ENCODE measurements at places on chromosomes 6 and 20. TPM values are rescaled to one million over a fixed set of nuclear protein-coding genes. Genes with fewer than 3 reads are reported as not detected.
A peak's percentile ranks its signal among the peaks of the same experiment; 100 is the strongest.

Gene SAMD10
- 5.7 TPM for total RNA-seq

DNA sequence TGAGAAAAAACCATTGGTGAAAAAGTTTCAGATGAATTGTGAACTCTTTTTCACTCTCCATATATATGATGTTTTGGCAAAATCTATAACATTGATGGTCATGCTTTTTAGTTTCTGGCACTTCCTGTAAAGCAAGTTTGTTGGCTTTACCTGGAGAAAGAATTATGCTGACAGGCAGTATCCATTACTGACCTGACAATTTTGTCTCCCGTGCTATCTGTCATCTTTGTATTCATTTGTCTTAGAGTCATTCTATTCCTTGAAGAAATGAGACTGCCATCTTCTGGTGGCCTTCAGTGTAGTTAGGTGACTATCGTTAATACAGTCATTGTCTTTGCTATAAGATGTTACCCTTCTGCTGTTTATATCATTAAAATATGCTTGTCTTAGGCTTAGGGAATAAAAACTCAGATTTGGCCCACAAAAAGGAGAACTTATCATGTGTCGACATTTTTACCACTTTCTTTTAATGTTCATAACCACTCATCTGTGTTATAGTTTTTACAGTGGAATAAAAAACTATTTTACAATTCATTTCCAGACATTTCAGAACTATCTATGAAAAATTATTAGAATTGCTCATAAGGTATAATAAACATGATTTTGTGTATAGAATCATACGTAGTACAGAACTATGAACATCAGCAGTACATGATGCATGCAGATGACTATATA lies 707.0 kb downstream of the EPM2A start:
- DNase-seq: no peak

GRCh38 chr6:81997090-81997926 lies 244.8 kb upstream of the TENT5A start:
- no peak for DNase-seq

- DNase-seq: peak; percentile 42
Measured at GRCh38 chr6:52557389-52558265, 19.2 kb downstream of the TRAM2 start.

DNA sequence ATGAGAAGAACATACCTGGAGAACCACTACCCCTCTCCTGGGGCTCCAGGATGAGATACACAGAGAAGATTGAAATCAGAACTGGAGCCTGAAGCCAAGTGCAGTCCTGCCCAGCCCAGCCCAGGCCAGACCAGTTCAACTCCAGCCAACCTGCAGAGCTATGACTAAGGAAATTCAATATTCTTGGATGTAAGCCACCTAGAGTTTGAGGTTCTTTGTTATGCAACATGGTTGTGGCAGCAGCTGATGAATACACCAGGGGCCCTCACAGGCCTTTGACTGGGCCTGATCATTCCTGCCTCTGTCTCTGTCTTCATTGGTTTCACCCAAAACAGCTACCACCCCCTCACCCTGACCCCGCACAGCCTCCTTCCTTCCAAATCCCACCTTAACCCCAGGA lies 167.8 kb downstream of the LRFN2 start:
- peak; percentile 41 for DNase-seq

Gene DPM1
- 64.0 TPM for total RNA-seq

Gene SIRPB1
- 1.0 TPM for total RNA-seq

Gene BNIP5
- not detected for total RNA-seq

DNA sequence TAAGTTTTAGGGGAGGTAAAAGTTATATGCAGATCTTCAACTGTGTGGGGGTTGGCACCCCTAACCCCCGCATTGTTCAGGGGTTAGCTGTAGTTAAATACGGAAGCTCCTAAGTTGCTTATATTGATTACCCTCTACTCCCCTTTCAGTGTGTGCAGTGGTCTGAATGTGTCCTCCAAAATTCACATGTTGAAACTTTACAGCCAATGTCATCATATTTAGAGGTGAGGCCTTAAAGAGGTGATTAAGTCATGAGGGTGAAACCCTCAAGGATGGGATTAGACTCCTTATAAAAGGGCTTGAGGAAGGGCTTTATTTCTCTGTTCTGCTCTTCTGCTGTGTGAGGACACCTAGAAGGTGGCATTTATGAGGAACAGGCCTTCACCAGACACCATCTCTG lies 22.3 kb downstream of the TULP4 start:
- DNase-seq: no peak

DNA sequence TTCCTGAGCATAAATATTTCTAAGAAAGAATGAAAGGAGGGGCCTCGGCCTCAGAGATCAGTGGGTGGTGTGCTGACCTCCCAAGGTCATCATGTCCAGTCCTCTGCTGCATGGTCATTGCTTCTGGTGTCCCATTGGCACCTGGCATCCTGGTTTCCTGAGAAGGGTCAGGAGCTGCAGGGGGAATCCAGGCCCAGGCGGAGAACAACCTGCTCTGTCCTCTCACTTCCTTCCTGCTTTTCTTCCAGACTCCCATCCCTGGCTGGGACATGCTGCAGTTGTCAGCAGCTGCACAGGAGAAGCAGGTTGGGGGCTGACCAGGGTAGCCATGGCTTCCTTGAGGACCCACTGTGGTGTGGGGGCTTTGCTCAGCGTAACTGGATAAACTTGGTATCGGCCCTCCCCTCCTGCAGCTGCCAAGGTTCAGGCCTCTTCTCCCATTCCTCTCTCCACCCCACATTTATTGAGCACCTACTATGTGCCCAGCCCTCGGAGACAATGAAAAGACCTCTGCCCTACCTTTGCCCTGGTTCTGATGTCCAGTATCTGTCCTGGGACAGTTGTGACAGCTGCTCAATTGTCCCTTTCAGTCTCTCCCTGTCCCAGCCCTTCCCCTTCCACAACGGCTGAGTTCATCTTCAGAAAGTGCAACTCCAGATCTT lies 155.2 kb downstream of the CEBPB start:
- no peak for DNase-seq

GRCh38 chr6:11141295-11141694 lies 29.8 kb upstream of the ERVFRD-1 start:
- DNase-seq: no peak

DNA sequence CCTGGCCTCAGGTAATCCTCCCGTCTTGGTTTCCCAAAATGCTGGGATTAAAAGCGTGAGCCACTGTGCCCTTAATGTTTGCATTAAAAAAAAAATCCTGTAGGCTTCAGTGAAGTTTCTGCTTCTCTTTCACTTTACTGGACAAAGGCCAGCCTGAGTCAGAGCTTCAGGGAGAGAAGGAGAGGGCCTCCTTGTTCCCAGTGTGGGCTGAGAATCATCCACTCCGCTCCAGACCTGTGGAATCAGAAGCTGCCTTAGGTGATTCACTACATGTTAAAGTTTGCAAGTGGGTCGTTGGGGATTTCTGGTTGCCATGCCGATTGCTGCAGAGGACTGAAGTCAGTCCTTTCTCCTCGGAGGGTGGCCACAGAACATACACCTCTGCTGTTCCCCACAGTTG lies 113.3 kb upstream of the EEF1E1 start:
- DNase-seq: no peak

DNA sequence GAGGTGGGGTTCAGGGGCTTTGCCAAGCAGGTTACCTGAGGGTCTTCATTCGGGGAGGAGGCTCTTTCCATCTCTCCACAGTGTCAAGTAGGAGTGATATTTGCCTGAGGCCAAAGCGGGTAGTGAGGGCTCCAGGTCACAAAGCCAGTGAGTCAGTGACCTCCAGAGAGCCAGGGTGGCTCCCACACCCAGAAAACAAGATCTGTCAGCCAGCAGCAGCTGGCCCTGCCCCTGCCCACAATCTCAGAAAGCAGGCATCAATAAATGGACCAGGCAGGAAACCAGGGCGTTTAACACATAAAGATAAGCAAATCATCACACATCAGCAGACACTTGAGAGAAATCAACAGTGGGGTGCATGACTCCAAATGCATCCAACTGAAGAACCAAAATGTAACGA lies 250.8 kb downstream of the CDH26 start:
- no peak for DNase-seq

Gene BTN1A1
- 0.15 TPM for total RNA-seq

Gene UBE2J1
- total RNA-seq: 13.1 TPM

- DNase-seq: no peak
Measured at GRCh38 chr20:47782920-47783552, 2.2 kb downstream of the SULF2 start.

- DNase-seq: no peak
Measured at GRCh38 chr20:18634501-18634900, 46.6 kb downstream of the DTD1 start.

GRCh38 chr6:134980846-134981245 lies 30.9 kb upstream of the ALDH8A1 start:
- no peak for DNase-seq

Gene SCUBE3
- total RNA-seq: 2.7 TPM

DNA sequence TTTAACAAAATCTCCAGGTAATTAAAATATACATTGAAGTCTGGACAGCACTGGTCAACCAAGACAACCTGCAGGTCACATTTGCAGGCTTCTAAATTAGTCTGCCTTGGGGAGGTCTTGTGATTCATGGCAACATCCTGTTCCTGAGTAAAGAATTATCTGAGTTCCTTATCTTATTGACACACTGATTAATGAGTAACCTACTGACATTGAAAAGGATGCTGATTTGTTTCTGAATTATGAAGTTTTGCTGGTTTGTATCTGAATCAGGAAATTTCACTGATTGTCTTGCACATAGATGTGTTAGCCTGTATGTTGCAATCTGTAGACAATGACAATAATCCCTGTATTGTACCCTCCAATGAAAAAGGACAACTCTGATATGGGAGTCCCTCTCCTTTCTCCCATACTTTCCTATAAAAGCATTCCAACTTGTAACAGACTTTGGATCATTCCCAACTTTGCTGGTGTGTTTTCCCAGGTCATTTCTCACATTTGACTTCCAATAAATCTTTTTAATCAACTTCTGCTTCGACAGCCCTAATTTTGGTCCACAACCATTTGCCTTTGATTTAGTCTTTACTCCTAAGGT lies 80.0 kb downstream of the LAMP5 start:
- DNase-seq: no peak

All from H9 (cell line).